D721Med (cell line): ENCODE measurements at places on chromosomes 12 and 14.
A peak's percentile ranks its signal among the peaks of the same experiment; 100 is the strongest.

- DNase-seq, result no peak
These were observed 2.1 kb downstream of the SLC7A7 start for GRCh38 chr14:22813145-22813544.

DNA sequence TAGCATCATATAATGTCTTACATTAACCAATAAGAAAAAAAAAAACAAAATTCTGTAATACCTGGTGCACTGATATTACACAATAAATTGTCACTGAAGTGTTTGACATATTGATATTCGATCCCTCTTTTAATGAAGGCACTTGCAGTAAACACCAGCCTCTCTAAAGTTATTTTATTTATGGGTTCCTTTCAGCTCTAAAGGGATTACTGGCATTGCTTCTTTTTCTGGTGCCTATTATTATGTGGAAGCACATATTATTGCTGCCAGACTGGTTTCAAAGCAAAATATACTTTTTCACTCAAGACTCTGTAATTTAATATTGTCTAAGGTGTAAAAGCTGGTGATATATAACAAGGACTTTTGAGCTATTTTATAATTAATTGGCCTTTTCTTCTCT lies 1090.5 kb downstream of the TRHDE start:
- no peak for DNase-seq

- no peak for DNase-seq
These were observed 161.2 kb downstream of the RERGL start for GRCh38 chr12:17928708-17929366.

DNA sequence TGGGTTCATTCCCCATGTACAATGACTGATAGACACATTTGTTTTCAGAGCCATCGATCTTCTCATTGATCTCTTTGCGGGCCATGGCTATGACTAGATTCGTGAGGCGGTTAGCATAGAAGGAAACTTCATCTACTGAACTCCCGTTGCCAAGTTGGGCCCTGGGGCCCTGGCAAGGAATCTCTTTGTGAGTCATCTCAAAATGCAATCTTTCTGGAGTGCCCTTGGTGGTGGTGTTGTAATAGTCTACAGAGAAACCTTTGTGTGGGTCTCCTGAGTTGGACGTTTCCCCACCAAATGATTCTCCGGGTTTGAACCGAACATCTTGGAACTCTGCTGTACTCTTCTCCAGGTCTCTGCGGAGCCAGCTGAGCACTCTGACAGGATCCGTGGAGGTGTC lies 20.4 kb downstream of the AKAP3 start:
- DNase-seq, result no peak

GRCh38 chr12:40017488-40017887 lies 88.4 kb downstream of the SLC2A13 start:
- no peak for DNase-seq

DNA sequence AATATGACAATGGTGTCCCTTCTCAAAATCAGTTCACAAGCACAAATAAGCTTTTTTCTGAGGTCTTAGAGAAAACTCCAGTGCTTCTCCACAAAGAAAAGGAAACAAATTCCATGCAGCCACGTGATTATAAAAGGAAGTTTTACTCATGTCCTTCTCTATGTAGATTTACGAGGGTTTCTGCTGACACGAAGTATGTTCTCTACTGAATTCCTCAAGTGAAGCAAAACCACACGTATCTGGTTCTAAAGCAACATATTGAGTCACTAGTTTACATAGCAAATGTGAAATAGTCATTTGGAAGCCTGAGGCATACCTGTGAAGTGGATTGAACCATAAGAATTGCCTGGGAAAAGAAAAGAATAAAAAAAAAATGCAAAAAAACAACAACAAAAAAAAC lies 31.9 kb downstream of the BMP4 start:
- DNase-seq, result no peak

GRCh38 chr12:105330283-105330930 lies at the start of gene C12orf75:
Gene C12orf75, plus strand, starts transcription at chr12:105330691. Its CDS starts 201 bp downstream, at chr12:105330892.
- DNase-seq, result peak; percentile 79

DNA sequence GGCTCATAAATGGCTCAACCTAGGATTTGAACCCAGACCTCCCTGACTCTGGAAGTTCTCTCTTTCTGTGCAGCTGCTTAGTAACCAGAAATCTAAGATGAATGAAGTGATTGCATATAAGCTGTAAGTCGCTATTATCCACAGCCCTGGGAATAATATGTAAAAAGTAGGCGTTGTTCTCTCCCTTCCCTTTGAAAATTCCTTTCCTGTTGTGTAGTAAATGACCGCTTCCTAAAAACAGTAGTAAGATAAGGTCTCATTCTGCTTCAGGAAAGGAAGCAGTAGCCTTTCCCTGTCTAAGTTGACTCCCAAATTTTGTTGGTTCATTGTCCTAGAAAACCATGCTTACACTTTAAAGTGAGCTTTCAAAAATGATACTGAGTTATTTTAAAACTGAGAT lies 418.3 kb downstream of the EGLN3 start:
- no peak for DNase-seq

DNA sequence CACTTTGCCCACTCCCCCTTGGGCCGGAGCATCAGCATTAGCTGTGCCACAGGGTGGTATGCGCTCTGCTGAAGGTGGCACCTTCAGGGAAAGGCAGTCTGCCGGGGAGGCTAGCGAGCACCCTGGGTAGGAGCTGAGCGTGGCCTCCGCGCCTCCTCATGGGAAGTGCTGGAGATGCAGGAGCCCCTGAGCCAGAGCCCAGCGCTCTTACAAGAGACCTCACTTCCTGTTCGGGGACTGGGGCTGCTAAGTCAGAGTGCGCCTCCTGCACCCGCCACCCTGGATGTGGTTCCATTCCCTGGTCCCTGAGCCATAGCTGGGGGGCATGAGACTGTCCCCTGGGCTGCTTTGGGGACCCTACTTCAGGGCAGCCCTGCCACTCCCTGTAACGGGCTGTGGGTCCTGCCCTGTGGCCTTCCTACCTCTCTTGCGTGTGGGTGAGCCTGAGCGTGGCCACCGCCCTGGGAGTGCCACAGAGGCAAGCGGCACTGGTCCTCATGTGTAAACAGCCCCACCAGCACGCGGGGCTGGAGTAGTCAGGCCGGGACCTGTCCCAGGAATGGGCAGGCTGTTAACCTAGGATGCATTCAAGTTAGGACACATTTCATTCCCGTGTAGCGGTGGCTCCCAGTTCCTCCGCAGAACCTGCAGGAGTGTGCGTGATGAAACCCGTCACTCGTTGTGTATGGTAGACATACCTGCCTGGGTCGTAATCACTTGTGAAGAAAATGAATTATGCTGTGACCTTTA lies 19.4 kb downstream of the COA8 start:
- DNase-seq, result no peak

- DNase-seq, result no peak
These were observed 180.6 kb upstream of the NUDT4 start for GRCh38 chr12:93197067-93197593.

GRCh38 chr12:132593521-132593920 lies 16.9 kb downstream of the LRCOL1 start:
- no peak for DNase-seq

- DNase-seq, result no peak
These were observed 15.3 kb downstream of the MEG3 start for GRCh38 chr14:100841066-100841760.

DNA sequence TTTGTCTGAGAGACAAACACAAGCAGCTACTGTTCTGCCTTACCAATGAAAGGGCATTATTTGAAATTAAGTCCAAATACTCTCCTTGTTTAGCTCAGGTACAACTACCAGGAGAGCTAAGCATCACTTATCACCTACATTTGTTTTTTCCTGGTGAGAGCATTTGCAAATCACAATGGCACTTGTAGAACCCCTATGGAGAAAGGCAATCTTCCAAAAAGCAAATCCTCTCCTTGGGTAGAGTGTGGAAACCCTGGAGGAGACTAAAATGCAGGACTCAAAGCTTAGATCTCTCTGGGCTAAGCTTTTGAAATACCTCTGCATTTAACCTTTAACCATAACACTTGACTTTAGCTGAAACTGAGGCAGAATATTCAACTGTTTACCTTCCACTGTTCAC lies 20.8 kb downstream of the GTSF1 start:
- DNase-seq, result no peak

- no peak for DNase-seq
These were observed 34.7 kb downstream of the CYP46A1 start for GRCh38 chr14:99718811-99719192.

GRCh38 chr12:103442182-103442555 lies 53.6 kb downstream of the C12orf42 start:
- DNase-seq, result no peak

DNA sequence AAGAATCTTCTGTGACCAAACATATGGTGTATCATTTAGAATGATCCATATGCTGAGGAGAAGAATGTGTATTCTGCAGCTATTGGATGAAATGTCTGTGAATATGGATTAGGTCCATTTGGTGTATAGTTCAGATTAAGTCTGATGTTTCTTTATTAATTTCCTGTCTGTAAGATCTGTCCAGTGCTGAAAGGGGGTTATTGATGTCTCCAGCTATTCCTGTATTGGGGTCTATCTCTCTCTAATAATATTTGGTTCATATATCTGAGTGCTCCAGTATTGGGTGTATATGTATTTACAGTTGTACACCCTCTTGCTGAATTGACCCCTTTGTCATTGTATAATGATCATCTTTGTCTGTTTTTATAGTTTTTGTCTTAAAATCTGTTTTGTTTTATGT lies 33.5 kb downstream of the SLC38A2 start:
- DNase-seq, result no peak

DNA sequence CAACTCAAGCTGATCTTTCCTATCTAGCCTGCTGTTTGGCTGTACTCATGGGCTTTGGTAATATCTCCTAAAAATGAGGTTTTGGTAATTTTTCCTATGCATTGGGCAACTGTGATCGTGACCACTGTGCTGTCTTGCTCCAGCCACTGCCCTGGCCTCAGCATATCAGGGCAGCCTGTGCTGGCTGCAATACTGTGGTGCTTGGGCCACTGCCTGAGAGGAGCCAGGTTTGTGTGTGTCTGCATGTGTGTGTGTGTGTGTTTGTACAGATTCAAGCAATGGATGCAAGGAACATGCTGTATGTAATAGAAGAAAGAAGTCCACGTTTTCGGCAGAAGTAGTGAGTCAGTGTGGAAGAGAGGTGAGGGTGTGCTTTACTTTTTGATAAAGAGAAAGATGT lies 13.0 kb downstream of the ERG28 start:
- DNase-seq, result no peak

- DNase-seq, result no peak
These were observed 188.8 kb downstream of the STXBP6 start for GRCh38 chr14:24861083-24861630.
